Hematopoietic multipotent progenitor cell treated with erythropoietin and hydrocortisone succinate and interleukin-3 and kit ligand, for 8 days (in vitro differentiated cells): ENCODE measurements at places on chromosomes 3 and 15.

DNA sequence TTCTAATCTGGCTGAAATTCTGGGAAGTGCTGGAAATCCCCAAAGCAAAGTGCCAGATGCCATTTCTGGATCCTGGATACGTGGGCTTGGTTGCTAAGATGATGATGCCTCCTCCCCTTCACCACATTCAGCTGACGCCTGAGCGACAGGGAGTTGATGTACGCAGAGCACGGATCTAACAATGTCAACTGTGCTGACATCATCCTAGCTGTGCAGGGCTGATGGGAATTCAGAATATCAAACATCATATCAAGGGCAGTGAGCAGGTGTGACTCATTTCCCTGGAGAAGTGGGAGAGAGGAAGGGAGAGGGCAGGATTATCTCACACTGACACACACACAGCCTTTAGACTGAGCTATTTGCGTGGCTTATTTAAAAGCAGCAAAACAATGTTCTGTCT is 92.6 kb upstream of the ZBTB20 start:
- no peak for DNase-seq

DNA sequence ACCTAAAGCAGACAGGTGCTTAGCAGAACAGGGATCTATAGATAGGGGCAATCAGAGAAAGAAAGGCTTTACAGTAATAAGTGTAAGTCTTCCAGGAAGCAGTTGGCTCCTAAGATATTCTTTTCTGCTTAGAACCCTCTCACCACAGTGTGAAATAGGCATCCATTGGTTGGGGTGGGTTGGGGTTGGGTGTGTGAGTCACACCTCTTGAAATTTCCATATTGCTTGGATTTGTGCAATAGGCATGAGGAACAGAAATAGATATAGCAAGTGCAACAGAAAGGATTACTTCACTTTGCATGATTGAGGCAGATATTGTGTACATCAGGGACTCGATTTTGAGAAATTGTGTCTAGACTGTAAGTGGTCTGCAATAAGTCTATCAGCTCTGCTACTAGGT is 200.1 kb upstream of the GAP43 start:
- DNase-seq: no peak

- DNase-seq: no peak
These were observed 393.2 kb downstream of the C3orf38 start for GRCh38 chr3:88542916-88543315.

- no peak for DNase-seq
These were observed 20.0 kb upstream of the TRIM71 start for GRCh38 chr3:32797776-32798175.

- peak; percentile 53 for DNase-seq
These were observed 18.0 kb downstream of the ZNF148 start for GRCh38 chr3:125357032-125357658.

- DNase-seq: peak; percentile 26
These were observed 108.0 kb downstream of the CMSS1 start for GRCh38 chr3:99925584-99926230.

GRCh38 chr3:117302428-117302827 is 592.8 kb downstream of the TUSC7 start:
- no peak for DNase-seq

- no peak for DNase-seq
These were observed 27.5 kb downstream of the ILDR1 start for GRCh38 chr3:121994551-121994950.

DNA sequence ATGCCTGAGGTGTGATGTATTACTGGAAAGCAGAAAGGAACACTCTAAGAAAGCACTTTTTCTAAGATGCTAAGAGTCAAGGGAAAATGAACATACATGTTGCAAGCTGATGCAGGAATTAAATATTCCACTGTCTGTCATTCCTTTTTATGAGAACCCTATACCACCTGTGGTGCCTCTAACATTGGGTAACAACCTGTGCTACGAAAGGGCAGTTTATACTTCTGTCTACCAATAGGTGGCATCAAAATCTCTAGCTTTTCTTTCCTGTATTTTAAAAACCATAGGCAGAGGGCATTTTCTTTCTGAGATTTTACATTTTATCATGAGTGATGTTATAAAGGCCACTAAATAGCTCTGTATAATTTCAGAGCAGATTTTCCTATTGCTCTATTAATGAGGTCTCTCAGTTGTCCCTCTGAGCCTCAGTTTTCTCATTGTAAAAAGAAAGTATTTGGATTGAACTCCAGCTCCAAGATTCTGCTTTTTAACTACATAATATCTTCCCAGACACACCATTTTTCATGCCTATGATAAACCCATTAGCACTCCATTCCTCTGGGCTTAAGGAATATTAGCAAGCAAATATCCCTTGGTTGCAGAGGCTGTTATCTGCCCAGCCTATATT is 3.5 kb upstream of the CPNE4 start:
- DNase-seq: peak; percentile 16

GRCh38 chr3:186102687-186103086 is 6.2 kb downstream of the ETV5 start:
- DNase-seq: no peak

DNA sequence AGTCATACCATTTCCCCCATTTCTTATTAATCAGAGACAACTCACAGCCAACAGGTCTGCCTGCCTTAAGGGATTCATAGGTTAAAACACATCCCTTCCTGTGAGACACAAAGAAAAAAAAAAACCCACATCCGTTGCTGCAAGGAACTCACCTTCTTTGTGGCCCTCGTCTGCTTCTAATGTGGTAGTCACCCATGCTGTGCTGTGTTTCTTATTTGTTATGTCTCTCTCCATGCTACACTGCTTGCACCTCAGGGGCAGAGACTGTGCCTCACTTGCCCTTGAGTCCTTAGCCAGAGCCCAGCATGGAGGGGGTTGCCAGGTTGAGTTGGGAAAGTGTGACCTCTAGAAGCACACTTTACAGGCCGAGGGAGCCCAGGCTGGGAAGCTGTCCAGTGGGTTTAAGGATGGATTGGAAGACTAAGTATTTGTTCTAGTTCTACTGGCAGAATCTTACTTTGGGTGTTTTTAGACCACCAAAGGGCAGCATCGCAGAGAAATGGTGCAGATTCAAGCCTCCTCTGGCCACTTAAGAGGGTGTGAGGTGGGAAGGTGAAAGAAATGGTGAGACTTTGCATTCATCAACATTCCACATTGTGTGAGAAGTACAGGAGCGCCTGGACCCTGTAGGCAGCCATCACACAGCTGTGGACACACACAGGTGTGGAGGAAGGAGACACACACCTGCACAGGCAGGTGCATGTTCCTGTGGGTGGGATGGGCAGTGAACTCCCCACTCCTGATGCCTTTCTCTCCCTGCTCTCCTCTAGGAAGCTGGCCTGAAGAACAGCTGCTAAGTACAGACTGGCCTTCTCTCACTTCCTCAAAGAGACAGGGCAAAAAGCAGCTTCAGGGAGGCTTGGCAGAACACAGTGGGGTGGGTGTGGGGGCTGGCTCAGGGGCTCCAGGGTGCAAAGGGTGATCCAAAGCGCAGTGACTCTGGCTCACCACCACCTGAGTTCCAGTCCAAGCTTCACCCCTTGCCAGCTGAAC is 48.8 kb downstream of the GLB1 start:
- no peak for DNase-seq
